Right renal pelvis (tissue), 4 donors: ENCODE measurements at places on chromosomes 2 and 18.

DNA sequence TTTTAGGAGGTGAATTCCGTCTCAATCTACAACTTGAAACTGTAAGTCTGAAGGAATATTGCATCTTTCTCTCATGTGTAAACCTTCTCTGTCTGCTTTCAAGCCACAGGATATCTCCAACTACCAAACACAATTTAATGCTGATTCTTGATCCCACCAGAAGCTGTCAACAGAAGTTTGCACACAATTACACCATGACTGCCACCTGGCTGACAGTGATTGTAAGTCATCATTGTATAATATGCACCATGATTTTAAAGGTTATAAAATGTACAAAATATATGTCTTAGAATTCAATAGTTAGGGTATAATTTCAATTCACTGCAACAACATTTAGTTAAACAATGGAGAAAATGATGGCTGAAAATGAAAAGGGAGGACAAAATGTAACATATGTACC, 18.4 kb downstream of the PREPL start:
- no peak for DNase-seq

DNA sequence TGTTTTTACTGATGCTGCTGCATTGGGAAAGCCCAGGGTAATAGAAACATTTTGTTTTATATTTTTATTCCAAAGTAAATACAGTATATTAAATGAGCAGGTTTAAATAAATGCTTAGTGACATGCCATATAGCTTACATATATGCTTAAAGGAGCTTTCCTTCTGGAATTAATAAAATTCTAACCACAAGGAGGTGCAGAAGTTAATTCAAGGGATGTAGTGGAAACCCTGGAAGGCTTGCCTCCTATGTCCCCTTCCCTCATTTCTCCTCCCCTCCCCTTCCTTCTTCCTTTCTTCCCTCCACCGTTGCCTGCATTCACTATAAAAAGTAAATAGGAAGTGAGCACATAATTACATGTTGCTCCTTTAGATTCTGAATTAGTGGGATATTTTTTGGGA, 96.3 kb downstream of the UBE2E3 start:
- no peak for DNase-seq

DNA sequence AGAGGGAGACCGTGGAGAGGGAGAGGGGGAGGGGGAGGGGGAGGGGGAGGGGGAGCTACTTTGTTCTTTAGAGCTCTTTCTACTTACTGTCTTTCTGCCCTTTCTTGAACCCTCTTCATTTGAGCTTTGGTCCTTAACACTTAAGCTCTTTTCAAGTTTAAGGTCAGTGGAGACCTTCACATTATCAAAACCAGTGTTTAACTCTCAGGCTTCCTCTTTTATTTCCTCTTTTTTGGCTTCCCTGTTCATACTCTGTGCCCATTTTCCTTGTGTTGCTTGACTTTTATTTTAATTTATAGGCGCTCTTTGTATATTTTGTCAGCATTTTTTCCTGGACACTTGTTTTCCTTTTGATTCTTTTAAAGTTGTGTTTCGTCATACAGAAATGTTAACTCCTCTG, 37.1 kb downstream of the ACSL3 start:
- no peak for DNase-seq

GRCh38 chr2:241983571-241984270, 114.2 kb downstream of the RTP5 start:
- no peak for DNase-seq

DNA sequence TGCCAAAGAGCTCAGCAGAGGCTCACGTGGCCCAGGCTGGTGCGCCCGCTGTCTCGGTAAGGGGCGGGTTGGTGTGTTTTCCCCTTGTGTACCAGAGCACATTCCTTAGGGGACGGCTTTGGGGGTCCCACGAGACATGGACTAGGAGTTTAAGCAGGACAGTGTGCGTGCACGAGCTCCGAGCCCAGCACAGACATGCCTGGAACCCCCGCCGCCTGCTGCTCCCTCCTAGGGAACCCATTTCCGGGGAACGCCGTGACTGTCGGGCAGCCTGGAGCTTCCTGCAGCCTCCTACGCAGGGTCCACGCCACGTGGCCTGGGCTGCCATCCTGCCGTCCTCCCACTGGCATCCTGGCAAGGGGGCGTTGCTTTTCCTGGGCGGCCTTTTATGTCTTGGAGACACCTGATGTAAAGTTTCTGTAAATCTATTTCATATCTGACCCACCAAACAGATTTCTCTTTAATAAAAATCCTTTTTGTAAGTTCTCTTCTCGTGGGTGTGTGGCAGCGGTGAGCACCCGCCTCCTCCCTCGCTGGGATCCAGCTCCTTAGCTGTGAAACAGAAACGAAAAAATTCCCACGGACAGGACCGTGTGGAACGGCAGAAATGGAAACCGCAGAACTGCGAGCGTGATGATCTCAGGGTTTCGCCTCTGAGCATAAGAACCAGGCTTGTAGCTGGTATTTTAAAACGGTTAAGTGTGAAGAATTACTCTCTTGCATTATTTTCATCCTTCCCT, 43.5 kb upstream of the KCNG2 start:
- DNase-seq: no peak

- DNase-seq: no peak
Observed at GRCh38 chr2:98039085-98039756, 43.5 kb upstream of the TMEM131 start.

DNA sequence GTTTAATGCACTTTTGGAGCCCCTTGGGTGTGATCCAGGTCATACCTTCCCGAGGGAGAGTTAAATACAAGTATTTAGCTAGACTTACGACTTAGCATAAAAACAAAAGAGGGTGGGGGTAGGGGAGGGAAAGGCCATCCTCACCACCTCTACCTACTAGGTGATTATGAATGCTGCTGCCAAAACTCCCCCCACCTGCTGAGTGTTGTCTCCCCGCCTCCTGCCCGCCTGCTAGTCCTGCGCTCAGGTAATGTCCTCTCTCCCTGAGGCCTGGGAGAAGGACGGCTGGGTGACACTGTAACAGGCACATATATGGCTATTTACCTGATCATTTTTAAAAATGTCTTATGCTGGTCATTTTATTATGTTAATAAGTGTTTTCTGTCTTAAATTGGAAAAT, 3.0 kb upstream of the NCKAP5 start:
- DNase-seq: no peak

DNA sequence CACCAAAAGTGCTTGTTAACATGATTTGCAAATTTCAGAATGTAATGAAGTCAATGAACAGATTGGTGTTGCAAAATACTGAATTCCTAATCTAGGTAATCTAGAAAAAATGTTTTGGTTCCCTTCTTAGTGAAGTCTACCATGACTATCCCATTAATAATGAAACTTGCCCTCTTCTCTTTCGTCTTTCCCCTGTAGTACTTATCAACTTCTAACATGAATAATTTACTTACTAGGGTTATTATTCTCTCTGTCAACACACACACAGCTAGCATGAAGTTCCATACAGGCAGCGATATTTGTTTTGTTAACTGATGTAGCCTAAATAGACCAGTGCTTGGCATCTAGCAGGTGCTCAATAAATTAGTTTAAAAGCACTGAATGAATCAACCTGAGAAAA, 160.2 kb downstream of the NCK2 start:
- DNase-seq: no peak

DNA sequence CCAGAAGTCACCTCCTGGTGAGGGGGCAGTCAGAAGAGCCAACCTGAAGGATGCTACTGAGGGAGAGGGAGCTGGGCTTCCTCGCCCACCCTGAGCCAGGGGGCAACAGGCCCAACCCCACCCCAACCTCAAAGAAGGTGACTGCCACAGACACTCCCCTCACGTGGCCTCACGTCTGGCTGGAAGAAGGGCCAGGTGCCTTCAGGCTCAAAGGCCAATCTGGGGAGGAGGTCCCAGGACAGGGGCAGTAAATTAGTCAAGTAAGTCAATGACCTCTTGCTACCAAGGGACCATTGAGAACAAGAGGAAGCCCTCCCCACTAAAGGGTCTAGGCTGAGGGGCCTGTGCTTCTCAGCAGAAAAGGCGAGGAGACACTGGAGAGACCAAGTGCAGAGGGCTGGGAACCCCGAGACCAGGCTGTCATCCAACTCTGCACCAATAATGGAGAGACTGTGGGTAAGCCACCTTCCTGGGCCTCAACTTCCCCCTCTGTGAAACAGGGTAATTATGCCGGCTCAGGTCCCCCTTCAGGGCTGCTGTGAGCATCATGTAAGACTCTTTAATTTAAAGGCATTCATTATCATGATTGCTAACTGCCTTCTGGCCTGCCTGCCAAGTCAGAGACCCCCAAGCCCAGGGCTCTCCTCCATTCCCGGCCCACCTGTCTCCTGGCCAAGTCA, 20.2 kb upstream of the TNS1 start:
- DNase-seq: no peak

DNA sequence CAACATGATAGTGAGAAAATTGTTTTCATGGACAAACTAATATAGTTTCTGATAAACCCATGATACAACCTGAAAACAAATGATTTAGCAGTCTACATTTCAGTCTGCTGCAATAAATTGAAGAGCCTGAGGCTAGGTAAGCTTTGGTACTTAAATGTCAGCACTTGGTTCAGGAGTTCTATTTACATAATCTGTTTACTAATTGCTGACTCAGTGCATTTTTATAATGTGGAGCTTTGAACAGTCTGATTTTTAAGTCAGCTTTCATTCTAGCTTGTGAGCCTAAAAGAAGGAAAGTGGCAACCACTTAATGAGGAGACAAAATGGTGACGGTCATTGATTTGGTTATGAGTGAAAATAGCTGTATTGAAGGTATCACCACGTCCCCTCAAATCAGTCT, 488.6 kb downstream of the CPS1 start:
- no peak for DNase-seq
